Erythroblast (primary cell): ENCODE measurements at places on chromosomes 12 and 14.

DNA sequence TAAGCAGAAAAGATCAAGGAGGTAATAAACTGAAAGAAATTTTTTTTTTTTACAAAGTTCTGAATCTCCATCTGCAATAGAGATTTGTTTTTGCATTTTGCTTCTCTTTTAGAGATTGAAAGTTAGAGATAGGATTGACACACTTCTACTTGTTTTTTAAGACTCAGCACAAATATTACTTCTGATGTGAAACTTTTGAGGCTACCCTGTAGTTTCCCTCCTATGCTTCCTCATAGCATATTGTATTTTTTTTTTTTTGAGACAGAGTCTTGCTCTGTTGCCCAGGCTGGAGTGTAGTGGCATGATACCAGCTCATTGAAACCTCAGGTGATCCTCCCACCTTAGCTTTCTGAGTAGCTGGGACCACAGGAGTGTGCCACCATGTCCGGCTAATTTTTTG is 32.1 kb upstream of the SGPP1 start:
- no peak for DNase-seq

DNA sequence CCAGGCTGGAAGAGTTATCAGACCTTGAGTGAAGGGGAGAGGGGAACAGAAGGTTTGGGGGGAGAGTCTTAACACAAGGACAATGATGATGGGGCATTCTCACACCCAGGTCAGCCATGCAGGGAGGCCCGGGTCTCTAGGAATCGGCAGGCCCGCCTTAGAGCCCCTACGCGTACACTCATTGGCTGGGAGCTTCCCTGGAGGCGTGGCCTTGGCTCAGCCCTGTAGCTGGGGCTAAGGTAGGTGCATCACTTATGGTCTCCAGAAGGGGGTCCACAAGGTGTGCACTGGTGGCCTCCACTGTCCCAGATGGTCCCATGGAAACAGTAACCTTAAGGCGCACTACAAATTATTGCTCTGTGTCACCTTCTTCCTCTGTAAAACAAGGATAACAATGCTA is 660.1 kb downstream of the MED13L start:
- no peak for DNase-seq

- DNase-seq = no peak
These were observed 107.1 kb upstream of the BCAT1 start for GRCh38 chr12:25056011-25056410.

DNA sequence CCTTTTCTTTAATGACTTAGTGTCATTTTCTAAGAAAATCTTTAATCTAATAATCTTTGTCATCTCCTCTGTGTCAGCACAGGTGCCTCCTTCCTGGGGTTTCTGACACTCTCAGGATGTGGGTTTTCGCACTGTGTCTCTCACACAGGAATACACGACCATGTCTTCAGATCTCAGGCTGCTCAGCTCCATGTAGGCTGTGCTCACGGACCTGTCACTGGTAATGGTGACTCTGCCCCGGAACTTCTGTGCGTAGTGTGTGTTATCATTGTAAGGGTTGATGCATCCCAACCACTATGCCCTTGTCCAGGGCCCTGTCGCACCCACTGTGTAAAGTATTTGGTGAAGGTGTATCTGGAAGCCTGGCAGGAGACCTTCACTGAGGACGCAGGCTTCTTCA is 647.8 kb downstream of the TMEM121 start:
- no peak for DNase-seq

DNA sequence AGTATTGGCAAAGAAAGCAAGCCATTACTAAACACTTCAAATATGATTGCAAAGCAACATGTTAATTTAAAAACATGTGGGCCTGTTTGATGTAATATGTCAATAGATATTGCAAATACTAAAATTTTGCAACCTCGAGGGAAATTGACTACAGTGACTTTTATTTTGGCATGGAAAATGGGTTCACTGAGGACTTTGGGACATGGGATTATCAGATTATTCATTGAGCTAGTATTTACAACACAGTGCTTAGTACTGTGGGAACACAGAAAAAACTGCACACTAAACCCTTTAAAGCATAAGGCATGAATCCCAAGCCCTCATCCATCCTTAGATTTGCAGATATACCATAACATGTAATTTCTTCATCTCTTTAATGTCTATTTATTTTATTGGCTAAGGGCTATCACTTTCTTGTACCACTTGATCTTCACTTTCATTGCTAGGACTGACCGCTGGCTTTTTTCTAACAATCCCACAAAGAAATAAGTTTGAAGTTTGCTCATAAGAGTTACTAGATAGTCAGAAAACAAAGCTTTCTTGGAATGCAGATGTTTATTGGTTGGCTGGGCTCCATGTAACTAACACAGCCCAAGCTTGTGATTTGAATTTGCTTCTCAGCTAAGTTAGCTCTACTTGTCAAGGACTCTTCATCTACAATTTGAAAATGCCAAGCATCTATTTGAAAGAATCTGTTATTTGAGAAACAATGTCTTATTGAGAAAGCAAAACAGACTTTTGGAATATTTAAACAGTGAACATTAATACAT is 48.7 kb downstream of the PPFIBP1 start:
- no peak for DNase-seq

DNA sequence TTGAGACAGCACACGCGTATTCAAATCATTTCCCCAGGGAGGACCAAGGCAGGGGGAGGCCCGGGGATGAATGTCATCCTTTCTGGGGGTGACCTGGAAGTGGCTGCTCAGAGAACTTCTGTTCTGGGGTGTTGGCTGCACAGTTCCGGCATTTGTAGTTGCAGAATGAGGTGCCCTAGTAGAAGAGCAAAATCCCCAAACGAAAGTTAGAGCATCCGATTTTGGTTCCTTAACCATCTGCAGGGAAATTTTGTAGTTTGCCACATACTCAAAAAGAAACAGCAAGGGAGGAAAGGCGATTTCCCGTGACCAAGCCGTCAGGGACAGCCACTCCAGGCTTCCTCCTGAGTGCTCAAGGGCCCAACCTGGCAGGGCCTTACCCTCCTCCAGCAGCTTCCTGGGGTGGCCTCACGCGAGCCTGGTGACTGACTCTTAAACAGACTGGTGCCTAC is 13.0 kb upstream of the TRAF3 start:
- no peak for DNase-seq
